ENCODE measurements at places on chromosomes 12 and 14.

GRCh38 chr12:96350982-96351381, 49.3 kb downstream of the CDK17 start:
- DNase-seq = no peak

DNA sequence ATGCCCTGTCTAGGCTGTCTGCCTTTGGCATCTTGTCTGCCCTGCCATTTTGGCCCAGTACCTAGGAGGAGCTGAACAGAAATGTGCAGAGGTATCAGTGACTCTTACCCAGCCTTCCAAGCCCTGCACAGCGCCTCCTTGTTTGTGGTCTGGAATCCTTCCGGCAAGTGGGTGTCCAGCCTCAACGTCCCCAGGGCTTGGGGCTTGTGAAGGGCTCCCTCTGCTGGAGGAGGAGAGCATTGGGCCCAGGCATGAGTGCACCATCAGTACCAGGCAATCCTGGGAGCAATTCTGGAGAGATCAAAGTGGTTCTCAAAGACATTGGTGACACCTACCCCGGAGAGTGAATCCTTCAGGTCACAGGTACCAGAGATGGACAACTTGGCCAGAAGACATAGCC, 2.4 kb upstream of the TCL1B start:
- no peak for DNase-seq

DNA sequence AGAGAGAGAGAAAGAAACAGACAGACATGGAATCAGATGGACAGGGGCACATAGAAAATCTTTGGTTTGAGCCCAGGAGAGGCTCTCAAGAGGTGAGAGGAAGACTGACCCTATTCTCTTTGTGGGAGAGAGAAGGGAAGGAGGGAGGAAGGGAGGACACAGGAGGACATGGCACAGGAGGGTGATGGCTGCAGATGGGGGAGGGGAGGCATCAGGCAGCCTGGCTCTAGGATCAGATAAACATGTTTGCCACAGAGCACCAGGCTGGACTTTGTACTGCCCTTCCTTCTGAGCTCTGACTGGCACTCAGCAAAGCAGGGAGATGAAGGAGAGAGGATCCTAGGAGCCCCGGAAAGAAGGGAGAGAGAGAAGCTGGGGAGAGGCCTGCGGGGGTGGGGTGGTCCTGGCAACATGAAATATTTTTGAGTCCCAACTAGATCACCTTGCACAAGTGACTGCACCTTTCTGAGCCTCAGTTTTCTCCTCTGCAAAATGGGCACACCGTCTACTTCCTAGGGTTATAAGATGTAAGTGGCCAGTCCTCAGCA, 6.1 kb downstream of the HNF1A start:
- no peak for DNase-seq

DNA sequence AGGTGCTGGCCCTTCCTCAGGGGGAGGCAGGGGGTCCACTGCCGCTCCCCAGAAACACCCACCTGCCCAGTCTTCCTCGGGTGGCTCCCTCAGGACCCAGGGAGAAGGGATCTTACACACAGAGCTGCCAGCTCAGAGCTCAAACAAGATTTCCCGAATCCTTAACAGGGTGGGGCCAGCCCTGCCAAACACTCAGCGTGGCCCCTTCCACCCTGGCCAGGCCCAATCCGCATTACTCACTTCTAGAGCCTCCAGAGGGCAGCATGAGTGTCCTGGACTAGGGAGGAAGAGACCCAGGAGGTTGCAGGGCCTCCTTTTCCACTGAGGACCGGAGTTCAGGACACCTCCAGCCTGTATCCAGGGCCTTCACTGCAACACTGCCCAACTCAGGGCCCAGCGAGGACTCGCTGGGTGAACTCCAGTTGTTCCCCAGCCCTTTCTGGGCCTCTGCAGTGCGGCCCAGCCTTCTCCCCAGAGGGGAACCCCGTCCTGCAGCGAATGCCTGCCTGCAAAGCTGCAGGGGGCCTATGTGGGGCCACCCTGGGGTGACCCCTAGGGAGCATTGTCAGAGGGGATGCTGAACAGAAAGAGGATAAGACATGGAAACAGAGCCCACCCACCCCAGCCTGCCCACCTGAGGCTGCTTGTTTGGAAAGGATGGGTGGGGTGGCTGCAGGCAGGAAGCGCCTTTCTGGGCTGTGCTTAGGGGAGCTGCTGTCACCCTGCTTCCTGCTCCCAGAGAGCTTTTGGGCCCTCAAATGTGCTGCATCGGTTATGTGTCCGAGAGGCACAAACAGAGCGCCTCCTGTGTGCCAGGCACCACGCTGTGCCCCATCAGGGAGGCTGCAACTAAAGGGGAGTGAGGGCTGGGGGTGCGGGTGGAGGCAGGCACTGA, 43.8 kb downstream of the CCNK start:
- no peak for DNase-seq

- no peak for DNase-seq
Observed at GRCh38 chr12:92133795-92134637, 11.6 kb downstream of the BTG1 start.

DNA sequence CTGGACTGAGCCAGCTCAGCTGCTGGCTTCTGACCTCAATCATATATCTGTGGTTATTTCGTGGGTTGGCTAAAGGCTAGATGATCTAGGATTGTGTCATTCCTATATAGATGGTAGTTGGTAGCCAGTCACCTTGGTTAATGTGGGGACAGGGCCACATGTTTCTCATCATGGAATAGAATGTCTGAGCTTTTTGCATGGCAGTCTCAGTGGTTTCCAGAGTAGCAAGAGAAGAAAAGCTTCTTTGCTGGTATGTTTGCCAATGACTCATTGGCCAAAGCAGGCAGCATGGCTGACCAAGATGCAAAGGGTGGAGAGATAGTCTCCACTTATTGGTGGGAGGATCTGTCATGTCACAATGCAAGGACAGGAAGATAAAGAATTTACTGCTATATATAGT, 746.4 kb upstream of the FLRT2 start:
- DNase-seq = no peak

DNA sequence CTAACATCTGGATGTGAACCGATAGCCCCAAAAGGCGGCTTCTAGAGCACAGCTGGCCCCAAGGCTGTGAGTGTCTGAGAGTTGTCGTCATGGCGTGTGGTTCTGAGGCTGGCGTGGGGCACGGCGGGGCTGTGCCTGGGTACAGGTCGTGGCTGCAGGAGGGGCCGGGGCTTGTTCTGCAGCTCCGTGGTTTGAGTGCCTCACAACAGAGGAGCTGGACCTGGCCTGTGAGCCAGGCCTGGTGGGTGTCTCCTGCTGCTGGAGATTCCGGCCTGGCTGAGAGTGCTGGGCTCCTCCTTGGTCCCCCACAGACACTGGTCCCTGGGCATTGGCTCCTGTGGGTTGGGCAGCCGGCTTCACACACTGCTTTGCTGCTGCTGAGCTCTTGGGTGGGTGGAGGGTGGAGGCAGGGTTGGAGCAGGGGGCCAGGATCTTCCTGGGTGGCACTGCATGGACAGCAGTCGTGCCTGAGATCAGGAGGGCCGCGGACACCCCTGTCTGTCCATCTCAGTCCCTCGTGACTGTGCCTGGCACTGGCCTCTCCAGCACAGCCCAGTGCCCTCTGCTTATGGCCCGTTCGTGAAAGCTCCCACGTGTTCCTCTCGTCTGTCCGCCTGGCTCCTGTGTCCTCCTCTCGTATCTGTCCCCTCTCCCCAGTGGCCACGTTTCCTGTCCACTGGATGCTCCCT, 31.8 kb upstream of the TEX22 start:
- no peak for DNase-seq

DNA sequence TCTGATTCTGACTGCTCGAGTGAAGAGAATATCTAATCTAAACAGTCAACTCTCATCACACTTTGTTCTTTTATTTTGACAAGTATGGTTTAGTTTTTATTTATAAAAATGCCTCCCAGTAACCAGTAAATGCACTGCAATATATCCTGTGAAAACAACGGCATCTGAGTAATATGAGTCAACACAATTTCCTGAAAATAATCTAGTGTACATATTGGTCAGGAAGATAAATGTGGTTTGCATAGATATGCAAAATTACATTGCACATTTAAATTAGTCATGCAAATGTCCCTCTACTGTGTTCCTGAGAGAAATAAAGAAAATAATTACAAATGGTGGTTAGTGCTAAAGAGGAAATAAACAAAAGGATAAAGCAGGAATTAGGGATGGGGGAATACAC, 1190.7 kb upstream of the SEL1L start:
- no peak for DNase-seq

DNA sequence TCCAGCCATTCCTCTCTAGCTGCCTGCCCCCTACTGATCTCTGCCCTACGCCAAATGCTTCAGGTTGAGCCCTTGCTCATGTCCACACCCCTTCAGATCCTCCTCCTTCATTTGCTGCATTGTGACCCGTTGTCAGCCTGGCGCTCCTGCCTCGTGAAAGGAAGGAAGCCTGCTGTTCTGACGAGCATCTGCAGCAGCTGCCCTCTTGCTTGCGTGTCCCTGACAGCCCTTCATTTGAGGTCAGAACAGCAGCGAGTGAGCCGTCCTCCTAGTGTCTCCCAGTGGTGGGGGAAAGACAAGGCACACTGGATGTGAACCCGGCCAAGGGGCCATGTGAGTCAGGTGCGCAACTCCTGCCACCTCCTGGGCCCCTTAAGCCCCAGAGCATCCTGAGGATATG, 3.0 kb upstream of the PIANP start:
- no peak for DNase-seq

DNA sequence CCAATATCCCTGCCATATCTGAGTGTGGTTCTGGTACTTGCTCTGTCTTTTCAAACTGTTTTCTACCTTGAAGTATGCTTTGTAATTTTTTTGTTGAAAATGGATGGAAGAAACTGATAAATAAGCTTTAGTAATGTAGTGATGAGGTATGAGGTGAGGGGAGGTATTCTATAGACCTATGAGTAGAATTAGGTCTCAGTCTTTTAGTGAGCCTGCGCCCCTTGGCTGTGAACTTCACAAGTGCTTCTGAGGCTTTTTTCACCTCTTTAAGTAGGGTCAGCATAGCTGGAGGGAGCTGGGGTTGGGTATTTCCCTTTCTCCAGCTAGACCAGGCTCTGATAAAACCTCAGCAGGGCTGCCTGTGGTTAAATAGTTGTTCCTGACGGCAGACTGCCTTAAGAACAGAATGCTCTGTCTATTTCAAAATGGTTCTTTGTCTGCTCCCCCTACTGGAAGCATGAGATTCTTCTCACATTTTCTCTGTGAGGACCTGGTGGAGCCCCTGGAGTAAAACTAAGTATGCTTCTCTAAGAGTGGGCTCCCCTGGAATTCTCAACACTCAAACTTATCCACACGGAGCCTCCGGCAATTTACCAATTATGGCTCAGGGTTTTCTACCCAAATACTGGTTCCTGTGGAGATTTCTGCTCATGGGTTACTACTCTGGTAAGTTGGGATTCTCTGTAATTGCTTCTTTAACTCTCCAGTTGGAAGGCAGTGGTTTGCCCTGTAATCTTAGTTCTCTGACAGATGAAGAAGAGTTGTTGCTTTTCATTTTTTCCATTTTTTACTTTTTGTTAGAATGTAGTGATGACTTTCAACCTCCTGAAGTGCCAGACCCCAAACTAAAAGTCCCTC, 13.1 kb downstream of the KRT5 start:
- no peak for DNase-seq

- DNase-seq = no peak
Observed at GRCh38 chr14:101929096-101929495, 35.3 kb upstream of the DYNC1H1 start.

DNA sequence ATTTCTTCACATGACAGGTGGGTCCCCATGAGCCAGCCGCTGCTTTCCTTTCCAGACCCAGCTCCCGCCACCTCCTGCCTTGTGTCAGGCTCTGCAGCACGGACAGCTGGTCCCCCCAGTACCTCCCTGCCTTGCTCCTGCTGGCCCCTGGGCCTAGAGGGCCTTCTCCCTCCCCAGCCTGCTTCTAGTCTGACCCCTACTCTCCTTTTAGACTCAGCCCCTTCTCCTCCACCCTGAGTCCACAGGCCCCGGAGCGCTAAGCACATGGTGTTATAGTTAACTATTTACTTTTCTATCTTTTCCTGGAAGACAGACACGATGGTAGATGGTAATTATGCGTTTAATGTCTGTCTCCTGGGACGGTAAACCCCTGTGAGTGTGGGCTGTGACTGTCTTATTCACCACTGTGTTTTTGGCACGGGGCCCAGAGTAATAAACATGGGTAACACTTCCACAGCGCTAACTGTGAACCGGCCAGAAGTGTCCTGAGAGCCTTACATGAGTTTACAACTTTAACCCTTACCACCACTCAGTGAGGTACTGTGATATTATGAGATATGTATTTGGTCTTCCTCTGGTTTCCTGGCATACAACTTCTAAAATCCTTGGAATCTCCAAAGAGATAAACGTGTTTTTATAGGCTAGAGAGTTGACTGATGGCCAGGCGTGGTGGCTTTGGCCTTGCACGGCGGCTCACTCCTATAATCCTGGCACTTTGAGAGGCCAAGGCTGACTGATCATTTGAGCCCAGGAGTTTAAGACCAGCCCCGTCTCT, 41.2 kb downstream of the DGLUCY start:
- DNase-seq = no peak

- DNase-seq = no peak
Observed at GRCh38 chr14:37546621-37547447, 48.2 kb downstream of the FOXA1 start.

DNA sequence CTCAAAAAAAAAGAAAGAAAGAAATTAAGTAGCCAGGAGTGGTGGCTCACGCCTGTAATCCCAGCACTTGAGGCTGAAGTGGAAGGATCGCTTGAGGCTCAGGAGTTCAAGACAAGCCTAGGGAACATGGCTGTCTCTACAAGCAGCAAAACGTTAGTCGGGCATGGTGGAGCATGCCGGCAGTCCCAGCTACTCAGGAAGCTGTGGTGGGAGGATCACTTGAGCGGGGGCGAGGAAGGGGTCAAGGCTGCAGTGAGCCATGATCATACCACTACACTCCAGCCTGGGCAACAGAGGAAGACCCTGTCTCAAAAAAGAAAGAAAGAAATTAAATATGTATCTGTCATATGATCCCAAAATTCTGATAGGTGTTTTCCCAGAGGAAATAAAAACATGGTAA, 5.3 kb downstream of the RAD52 start:
- DNase-seq = no peak

DNA sequence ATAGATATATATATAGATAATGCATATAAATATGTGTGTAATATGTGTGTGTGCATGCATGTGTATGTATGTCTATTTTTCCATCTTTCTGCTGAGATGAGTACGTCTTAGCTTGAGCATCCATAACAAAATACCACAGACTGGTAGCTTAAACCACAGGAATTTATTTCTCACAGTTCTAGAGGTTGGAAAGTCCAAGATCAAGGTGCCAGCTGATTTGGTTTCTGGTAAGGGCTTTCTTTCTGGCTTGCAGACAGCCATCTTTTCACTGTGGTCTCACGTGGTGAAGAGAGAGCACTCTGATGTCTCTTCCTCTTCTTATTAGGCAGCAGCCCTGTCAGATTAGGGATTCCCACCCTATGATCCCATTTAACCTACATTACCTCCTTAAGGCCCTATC, 47.3 kb downstream of the ACSM4 start:
- no peak for DNase-seq

DNA sequence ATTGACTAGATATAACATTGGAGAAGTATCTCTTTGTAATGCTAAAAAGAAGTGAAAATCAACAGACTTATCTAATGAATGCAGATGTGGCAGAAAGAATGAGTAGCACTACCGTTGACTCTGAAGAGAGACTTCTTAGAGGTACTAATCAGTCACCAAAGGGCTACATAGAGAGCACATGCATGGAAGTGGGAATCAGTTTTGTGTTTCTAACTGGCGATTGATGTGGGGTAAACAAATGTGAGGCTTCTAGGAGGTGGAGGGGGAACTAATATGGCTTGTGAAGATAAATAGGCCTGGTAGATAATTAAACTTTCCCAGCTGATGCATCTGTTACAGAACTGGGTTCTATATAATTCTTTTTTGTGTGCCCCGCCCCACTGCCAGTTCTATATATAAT, 10.5 kb downstream of the COCH start:
- DNase-seq = no peak

GRCh38 chr14:93368996-93369712, 22.2 kb downstream of the COX8C start:
- DNase-seq = no peak

Data from HS-27A (cell line).